ENCODE measurements at places on chromosomes 7 and 10.

GRCh38 chr7:76002822-76003221 lies 8.4 kb upstream of the TMEM120A start:
- no peak for DNase-seq

- peak; percentile 66 for DNase-seq
Observed at GRCh38 chr10:30701451-30702173, 72.1 kb upstream of the LYZL2 start.

DNA sequence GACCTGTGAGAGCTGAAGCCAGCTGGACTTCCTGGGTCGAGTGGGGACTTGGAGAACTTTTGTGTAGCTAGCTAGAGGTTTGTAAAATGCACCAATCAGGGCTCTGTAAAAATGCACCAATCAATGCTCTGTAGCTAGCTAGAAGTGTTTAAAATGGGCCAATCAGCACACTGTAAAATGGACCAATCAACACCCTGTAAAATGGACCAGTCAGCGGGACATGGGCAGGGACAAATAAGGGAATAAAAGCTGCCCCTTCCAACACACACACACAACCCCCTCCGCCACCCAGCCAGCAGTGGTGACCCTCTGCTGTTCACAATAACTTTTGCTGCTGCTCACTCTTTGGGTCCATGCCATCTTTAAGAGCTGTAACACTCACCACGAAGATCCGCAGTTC lies 7.1 kb downstream of the ZNF511 start:
- DNase-seq = peak; percentile 61

DNA sequence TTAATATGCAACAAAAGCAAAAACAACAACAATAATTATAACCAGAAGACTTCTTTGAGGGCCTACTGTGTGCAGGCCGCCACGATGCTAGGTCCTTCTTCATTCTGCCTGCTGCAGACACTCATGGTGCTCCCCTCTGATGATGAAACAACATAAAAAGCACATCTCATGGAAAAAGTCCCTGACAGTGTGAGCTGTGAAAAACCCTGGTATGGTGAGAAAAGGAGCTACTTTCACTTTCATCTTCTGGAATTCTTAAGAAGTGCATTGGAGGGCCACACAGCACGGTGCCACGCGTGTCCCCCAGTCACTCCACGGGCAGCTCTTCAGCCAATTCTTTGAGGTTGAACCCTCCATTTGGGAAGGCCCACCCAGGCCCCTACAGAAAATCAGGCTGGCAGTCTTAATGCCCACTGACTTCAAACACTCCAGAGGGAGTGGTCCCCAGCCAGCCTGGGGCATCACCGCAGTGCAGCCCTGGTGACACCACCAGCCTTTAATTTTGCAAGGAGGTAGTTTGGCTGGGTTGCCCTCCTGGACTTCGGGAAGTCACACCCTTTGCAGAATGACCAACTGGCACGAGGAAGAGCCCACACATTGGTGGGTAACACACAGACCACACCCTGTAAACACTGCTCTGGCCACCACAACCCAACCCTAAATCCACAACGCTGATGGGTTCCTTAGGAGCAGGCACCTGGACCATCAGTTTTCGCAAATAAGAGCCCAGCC lies 7.7 kb downstream of the KCNMA1 start:
- no peak for DNase-seq

GRCh38 chr7:100875356-100875751 lies 451 bp downstream of the SRRT start:
- peak; percentile 79 for DNase-seq

- DNase-seq = no peak
Observed at GRCh38 chr7:41922373-41922772, 219.5 kb upstream of the INHBA start.

DNA sequence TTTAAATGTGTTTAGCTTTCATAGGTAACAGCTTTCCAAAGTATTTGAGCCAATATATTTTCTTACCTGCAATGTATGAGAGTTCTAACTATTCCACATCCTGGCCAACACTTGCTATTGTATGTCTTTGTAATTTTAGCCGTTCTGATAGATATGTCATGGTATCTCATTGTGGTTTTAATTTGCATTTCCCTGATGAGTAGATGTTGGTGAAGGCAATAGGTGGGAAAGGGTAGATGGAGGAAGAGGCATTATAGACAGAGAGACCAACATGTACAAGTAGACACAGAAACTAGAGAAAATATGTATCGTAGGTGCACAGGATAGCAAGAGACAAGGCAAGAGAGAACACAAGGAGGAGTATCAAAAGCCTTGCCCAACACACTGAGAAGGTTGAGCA lies 54.8 kb upstream of the CCDC71L start:
- peak; percentile 38 for DNase-seq

DNA sequence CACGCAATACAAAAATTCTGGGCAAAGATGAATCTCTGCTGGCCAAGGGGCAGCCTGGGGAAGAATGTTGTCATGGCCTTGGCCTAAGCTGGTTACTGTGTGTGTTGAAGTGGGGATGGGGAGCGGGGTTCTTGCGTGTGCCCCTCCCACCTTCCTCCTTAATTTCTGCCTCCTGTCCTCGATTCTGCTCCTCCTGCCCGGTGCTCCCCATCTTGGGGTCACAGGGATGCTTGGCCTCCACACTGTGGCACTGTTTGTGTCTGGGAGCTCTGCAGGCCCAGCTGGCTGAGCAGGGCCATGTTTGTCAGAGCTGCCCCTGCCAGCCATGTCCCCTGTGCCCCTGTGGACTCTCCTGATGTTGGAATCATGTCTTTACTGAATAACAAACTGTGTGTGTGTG lies 37.1 kb downstream of the RPS24 start:
- DNase-seq = no peak

DNA sequence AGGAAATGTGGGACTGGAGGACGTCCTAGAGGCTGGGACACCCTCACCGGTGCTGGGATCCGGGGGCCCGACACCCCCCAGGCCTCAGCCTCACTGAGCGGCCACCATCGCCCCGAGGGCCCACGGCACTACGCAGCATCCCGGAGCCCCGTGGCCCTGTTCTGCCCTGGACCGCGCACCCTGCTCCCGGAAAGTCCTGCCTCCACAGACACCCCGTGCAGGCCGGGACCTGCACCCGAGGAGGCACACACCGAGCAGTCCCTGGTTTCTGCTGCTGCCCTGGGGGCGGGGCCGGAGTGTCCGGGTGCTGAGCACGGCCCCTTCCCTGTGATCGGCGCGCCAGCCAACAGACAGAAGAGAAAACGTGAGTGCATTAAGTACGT lies 18.1 kb upstream of the KNDC1 start:
- DNase-seq = no peak

DNA sequence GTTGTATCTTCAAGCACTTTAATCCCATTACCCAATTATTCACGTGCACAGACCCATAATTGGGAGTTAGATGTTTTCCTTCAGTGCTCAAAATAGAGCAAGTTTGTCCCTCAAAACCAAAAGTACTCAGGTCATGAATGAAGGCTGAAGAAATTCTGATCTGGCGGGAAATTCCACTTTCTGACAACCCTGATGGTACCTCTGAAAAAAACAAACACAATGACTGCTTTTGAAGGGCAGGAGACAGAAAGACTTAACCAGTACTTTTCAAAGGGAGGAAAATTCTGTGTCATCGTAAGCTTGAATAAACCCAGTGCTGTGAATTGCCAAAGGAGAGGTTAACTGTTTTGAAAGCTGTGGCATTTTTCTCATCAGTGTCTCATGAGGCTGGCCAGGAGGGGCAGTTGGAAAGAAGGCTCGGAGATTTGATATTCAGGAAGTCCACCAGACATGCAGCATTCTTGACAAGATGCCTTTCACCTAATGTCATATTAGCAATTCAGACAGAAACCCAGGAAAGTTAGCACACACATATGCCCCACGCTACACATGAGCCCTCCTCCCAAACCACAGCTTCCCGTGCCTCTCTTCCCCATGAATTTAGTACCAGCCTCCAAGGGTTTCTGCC lies 347.0 kb downstream of the KCNMA1 start:
- no peak for DNase-seq

DNA sequence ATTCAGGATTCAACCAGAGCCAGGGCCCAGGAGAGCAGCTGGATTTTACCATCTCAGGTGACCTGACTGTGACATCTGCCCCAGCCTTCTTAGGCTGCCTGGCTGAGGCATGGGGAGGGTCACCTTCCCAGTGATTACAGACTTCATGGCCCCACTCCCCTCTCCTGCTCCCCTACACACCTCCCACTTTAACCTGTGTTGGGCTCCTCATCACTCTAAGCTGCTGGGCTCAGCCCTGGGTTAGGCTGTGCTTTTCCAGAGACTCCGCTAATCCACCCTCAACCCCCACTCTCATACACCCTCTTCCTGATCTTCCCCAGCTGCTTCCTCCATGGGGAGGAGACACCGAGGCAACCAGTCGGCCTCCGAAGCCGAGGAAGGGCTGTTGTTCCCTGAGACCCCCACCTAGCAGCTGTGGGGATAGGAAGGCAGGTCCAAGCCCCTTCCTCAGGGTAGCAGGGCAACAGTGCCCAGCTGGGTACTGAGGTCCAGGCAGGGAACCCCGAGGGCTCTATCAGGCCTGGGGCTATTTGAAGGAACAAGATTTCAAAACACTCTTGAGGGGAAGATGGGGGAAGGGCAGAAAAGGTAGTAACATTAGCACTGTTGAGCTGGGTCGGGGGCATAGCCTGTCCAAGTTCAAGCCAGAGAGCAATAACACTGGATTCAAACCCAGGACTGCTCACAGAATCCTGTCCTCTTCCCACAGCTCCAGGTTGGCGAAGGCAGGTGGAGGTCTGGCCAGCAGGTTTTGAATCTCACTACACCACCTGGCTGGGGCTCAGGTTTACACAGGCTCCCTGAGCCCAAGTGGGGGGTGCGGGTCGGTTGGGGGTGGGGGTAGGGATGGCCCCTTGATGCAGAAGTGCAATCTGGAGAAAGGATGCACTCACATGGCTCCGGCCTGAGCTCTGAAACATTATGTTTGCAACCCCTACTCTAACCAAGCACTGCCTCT lies 1.8 kb downstream of the IMPDH1 start:
- no peak for DNase-seq

GRCh38 chr7:40221836-40222235 lies 87.0 kb downstream of the SUGCT start:
- no peak for DNase-seq

DNA sequence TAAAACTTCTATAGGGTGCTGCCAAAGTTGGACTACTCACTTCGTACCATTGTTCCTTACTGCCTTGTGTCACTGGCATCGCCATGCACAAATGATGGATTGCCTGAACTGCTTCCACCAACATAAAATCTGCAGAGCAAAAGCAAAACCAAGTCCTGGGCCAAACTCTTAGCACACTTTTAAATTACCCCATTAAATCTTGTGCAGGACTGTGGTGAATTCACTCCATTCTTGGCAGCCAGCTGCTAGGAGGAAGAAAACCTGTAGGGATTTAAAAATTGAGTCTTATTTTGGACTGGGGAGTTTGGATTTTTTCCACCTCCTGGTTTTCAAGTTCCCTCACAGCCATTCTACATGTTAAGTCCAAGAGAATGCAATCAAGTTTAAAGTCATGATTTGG lies 646.9 kb downstream of the SORCS3 start:
- DNase-seq = no peak

DNA sequence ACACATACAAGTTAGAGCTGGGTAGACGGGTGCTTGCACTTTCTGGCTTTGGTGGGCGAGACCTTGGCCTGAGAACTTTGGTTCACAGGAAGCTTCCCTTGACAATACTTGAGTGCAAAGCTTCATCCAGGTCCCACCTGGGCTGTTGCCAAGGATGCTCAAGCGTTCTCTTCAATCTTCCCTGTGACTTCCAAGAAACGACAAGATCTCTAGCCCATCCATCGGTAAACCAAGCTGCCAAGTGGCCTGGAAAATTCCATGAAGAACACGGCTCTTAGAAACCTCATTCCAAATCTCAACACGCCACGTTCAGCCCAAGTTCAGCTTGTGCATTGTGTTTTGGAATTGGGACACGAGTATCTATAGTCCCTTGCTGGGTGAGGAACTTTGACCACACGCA lies 84.7 kb downstream of the CHST15 start:
- DNase-seq = no peak

- no peak for DNase-seq
Observed at GRCh38 chr7:39829028-39829427, 121.0 kb upstream of the CDK13 start.

GRCh38 chr7:101126651-101127459 lies at the start of gene SERPINE1:
Gene SERPINE1, plus strand, starts transcription at chr7:101127104. Its CDS starts 1,290 bp downstream, at chr7:101128394.
- peak; percentile 47 for DNase-seq

- no peak for DNase-seq
Observed at GRCh38 chr10:79910344-79910743, 38.6 kb downstream of the SFTPD start.

DNA sequence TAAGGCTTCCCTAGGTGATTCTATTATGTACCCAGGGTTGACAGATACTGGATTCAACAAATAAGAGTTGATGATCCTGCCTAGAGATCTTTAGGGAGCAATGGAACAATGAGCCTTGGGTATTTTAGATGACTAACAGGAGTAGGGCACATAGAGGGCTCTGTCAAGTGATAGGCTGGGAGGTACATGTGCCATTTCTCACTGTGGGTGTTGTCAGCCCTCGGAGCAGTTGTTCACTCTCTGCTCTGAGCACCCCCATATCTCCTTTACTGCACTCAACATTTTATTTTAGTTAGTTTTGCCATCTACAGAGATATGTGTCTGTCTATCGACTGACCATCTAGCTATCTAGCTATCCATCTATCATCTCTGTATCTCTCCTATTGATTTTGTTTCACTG lies 950.6 kb downstream of the TYW1 start:
- DNase-seq = no peak

DNA sequence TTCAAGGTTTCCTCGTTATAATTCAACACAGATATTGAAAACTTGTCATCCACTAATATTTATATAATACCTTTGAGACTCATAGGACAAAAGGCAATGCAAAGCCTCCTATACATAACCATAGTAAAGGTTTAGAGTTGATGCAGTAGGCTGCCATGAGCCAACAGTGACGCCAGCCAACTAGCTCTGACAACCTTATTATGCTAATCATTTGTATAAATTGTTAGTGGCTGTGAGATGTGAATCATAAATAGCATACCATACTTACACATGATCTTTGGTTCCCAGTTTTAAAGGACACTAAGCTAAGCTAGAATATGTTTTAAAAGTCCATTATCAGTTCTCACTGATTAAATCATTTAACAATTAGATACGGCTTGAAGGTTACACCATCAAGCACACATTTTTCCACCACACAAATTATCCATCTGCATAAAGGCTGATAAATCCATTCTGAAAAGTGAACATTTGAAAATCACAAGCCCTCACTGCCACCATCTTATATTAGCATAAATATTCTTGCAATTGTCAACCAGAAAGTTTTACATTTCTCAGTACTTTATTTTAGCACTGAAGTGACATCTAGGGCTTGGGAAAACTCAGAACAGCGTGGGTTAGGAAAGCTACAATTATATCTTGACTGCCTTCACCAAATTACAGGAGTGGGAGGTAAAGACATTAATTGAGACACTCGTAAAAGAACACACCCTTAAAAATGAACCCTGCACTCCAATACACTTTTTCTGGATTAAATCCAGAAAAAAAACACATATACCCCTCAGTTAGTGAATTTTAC lies 30.7 kb downstream of the COA1 start:
- DNase-seq = no peak

DNA sequence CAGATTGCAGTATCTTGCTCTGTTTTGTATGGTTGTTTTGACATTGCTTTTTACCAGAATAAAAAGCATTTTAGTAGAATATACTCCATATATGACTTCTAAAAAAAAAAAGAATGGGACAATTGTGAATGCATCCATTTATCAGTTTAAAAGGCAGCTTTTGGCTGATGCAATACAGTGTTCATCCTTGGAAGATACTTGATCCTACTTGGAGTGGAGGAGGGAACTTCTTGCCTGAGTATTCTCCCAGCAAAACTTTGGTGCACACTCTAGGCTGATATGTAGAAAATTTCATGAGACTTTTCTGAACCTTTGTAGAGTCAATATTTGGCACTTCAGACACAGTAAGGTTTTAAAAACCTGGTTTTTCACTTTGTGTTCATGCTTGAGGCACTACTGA lies 40.2 kb downstream of the WDR11 start:
- no peak for DNase-seq

Measured in Karpas-422 (cell line).